ENCODE measurements at places on chromosomes 3 and 15. TPM values are rescaled to one million over a fixed set of nuclear protein-coding genes. Genes with fewer than 3 reads are reported as not detected.

Gene NKIRAS1
- 14.7 TPM for total RNA-seq

Gene DISP2
- 0.36 TPM for total RNA-seq

Gene TRIM42
- not detected for total RNA-seq

Gene EXD1
- not detected for total RNA-seq

Gene TRAT1
- not detected for total RNA-seq

Gene IL5RA
- not detected for total RNA-seq

Gene SLC12A8
- 33.0 TPM for total RNA-seq

Gene HYKK
- 5.1 TPM for total RNA-seq

Gene RNF7
- 48.1 TPM for total RNA-seq

Gene AMOTL2
- total RNA-seq, result 300 TPM

Gene GLDN
- total RNA-seq, result 0.59 TPM

Gene OR5AC2
- total RNA-seq, result not detected

Gene ATP8B4
- total RNA-seq, result 1.1 TPM

Gene CHCHD4
- 9.1 TPM for total RNA-seq

Gene ESYT3
- 0.59 TPM for total RNA-seq

Gene PTH1R
- 0.29 TPM for total RNA-seq

Gene WDR82
- total RNA-seq, result 58.3 TPM

Gene LSMEM2
- not detected for total RNA-seq

Gene HYAL1
- total RNA-seq, result under 0.01 TPM

Gene TRPM1
- under 0.01 TPM for total RNA-seq

Gene CYP11A1
- total RNA-seq, result 2.1 TPM

Gene AQR
- total RNA-seq, result 24.6 TPM

Gene NRROS
- total RNA-seq, result 0.72 TPM

Gene KLF15
- 4.4 TPM for total RNA-seq

Gene TICRR
- 0.88 TPM for total RNA-seq

Gene COX17
- total RNA-seq, result 8.0 TPM

Gene ZNF385D
- 2.9 TPM for total RNA-seq

Gene NPAP1
- not detected for total RNA-seq

Gene CACNA2D3
- under 0.01 TPM for total RNA-seq

Gene SCN11A
- under 0.01 TPM for total RNA-seq

Gene SEMA7A
- 30.4 TPM for total RNA-seq

Gene AGBL1
- not detected for total RNA-seq

Gene NR2E3
- total RNA-seq, result under 0.01 TPM

Gene GANC
- 21.0 TPM for total RNA-seq

Gene P3H2
- total RNA-seq, result 8.3 TPM

Gene CYP19A1
- 2.2 TPM for total RNA-seq

Gene SAXO2
- 6.2 TPM for total RNA-seq

Gene EPHB3
- total RNA-seq, result 4.1 TPM

Gene SNTN
- not detected for total RNA-seq

Gene JMJD7
- total RNA-seq, result 1.2 TPM

Gene CSPG5
- total RNA-seq, result under 0.01 TPM

Gene UBE3A
- 91.2 TPM for total RNA-seq

Gene PPP4R2
- total RNA-seq, result 84.3 TPM

Gene CCDC39
- total RNA-seq, result not detected

Gene LIPC
- total RNA-seq, result 2.7 TPM

Gene FBXL22
- total RNA-seq, result 0.59 TPM

Gene SCN5A
- under 0.01 TPM for total RNA-seq

Gene EPHB1
- 0.36 TPM for total RNA-seq

Gene KNG1
- not detected for total RNA-seq

Gene BFSP2
- not detected for total RNA-seq

Gene STAC
- 6.5 TPM for total RNA-seq

Gene TMEM207
- not detected for total RNA-seq

Measured in osteoblast (primary cell).